Urinary bladder (tissue), 4 donors: ENCODE measurements at places on chromosomes 6 and 20.

DNA sequence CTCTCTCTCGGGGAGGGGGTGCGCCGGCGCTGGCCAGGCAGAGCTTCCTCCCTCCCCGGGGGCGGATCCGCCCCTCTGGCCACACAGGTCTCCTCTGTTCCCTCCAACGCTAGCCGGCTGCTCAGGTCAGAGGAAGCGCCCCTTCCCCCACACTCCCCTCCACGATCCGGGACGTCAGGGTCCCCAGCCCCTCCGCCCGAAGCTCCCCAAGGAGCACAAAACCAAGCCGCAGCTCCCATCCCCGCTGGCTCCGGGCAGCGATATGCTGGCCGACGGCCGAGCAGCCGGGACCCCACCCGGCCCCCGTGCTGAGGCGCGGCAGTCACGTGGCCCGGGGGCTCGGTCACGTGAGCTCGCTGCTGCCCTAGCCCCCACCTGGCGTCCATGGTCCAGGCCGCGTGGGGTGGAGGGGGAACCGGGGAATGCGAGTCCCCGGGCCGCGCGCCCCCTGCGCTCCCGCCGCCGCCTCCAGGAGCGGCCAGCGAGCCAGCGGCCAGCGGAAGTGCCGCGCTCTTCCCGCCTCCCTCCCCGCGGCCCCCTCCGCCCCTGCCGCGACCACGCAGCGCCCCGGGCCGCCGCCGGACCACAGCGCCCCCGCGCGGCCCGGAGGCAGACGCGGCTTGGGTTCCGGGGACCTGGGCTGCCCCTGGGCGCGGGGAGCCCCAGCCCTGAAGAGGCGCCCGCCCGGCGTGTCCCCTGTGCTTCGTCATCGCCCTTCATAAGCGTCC is at the start of gene SLC35B2:
Gene SLC35B2 (minus strand): TSS at position 504 of the 728 bp plus-strand sequence. CDS start 118 bp downstream, at position 386.
- peak; percentile 25 for DNase-seq

GRCh38 chr6:122381494-122382265 is 17.8 kb upstream of the HSF2 start:
- DNase-seq: peak; percentile 55

DNA sequence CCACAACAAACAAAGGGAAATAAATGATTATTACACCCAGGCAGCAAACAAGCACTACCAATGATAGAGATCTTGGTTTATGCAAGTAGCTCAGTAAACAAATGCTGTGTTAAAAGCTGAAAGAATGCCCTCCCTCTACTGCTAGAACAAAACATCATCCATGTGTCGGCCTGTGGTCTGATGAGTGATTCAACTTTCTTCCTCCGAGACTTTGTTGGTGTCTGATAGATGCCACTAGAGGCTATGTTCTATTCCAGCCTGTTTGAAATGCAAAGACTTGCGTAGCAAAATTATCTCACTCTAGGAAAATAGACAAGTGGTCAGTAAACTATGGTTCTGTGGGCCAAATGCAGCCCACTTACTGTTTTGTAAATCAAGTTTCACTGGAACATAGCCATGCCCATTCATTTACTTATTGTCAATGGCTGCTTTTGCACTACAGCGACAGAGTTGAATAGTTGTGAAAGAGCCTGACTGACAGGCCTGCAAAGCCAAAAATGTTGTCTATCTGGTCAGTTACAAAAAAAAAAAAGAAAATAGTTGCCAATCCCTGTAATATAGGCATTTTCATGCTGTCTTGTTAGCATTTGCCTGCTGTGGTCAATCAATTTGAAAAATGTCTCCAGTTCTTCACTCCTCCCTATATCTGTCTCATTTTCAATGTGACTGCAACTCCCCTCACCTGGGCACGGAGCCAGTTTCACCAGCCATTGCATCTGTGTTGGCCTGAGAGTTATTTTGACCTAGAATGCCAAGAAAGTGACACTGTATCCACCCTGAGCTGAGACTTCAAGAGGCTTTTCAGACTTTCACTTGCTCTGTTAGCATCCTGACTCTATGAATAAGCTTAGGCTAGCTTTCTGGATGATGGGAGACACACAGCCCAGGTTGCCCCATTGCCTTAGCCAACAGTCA is 544.6 kb upstream of the BTBD3 start:
- DNase-seq: no peak

DNA sequence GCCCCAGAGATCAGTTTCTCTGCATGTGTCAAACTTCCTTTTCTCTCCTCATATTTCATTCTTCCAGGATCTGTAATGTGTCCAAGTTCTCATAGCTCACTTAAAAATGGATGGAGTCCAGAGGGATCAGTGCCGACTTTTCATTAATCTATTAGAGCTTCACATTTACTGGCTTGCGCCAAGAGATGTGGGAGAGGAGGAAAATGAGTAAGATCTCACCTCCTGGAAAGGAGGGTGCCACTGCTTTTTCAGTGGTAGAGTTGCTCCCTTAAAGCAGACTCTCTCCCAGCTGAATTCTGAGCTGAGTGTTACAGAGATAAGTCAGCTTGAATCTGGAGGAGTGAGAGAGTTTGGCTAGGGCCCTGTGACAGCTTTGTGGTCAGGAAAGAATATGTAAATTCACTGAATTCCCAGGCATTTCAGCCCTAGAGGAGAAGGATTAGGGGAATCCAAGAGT is 175.9 kb downstream of the SOX4 start:
- DNase-seq: peak; percentile 45

- DNase-seq: no peak
Observed at GRCh38 chr6:34560366-34561226, 4.5 kb upstream of the SPDEF start.

DNA sequence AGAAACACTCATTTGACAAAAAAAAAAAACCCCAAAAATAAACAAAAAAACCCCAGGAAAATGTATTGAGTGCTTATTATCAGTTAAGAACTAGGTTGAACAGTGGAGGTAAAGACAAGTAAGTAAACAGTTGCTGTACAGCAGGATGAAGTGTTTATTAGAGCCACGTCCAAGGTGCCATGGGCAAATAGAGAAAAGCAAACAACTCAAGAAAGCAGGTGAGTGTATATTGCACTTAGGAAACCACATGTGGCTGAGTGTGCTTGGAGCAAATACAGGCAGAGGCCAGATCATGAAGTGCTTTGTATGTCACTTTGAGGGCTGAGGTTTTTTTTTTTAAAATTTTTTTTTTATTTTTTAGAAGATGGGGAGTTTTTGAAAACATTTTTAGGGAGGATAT is 98.3 kb downstream of the MACROD2 start:
- no peak for DNase-seq

DNA sequence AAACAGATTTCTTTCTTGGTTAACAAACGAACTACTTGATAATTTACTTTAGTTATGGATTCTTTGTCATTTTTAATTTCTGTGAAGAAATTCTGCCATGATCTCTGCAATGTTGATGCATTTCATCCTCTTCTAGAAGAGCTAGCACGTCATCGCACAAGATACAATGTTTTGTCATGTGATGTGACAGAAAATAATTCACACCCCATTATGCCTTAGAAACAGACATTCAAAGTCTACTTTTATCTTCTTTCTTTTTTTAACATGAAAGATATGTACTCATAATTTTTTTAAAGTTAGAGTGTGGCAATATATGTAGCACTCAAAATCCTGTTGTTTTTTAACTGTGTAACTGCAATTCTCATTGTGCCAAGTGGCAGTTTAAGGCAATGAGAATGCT is 39.6 kb upstream of the NELFCD start:
- no peak for DNase-seq

DNA sequence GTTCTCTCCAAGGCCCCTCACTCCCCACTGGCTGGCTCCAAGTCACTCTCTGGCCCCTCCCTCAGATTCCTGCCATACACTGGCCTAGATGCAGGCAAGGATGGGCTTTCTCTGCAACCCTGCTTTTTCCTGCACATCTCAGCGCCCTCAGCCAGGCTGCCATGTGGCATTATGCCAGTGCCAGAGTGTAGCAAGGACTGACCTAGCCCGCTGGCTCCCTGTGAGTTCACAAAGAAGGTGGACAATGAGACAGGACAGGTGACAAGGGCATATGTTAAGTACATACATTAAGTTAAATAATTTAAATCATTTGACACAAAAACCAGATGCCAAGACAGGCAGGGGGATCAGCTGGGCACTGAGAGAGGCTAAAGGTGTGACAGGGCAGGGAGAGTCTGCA is 394.6 kb downstream of the ZFAND3 start:
- DNase-seq: no peak

DNA sequence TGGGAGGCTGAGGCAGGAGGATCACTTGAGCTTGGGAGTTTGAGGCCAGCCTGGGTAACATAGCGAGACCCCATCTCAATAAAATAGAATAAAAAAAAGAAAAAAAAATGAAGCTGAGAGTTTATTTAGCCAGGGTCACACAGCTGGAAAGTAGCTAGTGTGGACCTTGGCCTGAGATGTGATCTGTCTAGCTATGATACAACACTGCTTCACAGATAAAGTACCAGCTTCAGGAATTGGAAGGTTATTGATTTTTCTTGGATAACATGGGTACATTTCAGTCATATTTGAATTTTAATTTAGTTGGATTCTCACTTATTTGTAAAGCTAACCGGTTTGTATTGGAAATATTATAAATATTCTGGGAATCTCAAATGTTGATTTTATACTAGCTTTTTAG is 5.1 kb downstream of the FARS2 start:
- no peak for DNase-seq
